ENCODE measurements at places on chromosomes 4 and X.

GRCh38 chr4:26346203-26346620 lies 25.4 kb downstream of the RBPJ start:
- no peak for DNase-seq

DNA sequence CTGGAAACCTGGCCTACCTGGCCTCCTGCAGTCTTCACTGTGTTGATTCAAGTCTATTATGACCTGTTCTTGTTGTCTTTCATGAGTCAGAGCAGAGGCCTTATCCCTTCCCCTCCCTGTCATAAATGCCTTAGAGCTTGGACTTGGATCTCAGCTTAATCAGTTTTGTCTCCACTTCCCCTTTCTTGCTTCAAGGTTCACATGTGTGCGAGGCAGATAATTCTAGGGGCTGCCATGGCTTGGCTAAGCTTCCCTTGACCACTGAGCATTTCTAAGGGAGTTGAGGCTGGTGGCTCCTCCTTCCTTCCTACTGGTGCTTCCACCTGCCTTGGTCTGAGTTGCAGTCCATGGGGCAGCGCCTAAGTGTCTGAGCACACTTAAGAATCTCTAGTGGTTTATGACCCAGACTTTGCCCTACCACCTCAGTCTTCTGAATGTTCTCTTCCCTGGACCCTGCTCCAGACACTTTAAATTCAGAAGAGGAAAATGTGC lies 1.7 kb upstream of the HEPH start:
- no peak for DNase-seq

DNA sequence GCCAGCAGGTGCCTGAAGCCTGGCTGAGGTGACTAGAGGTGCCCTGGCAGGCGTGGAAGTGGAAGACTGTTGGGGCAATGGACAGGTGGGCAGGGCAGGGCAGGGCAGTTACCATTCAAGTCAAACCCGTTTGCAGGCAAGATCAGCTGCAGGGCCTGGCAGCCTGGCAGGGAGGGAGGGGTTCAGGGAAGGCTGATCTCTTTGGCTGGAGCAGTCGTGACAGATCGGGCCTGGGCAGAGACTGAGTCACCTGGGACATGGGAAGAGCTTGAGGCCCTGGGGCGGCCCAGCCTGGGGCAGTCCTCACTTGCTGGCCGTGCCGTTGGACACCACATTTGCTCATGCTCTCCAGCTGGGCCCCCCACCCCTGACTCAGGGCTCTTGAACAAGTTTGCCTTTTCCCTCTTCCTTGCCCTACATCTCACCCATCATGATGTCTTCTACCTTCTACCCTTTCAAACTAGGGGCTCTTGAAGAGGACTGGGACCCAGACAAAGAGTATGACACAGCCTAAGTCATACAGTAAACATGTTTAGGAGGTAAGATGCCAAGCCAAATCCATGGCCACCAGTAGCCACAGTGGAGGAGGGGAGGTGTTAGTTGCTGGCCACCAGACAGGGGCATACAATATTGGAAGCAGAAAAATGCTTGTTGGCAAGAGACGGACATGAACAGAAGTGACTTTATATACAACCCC lies 2.0 kb upstream of the ZNF185 start:
- no peak for DNase-seq

GRCh38 chrX:10755439-10756334 lies 135.3 kb upstream of the MID1 start:
- no peak for DNase-seq

- DNase-seq, result no peak
Measured at GRCh38 chrX:143027275-143027674, 1.5 kb downstream of the SPANXN4 start.

DNA sequence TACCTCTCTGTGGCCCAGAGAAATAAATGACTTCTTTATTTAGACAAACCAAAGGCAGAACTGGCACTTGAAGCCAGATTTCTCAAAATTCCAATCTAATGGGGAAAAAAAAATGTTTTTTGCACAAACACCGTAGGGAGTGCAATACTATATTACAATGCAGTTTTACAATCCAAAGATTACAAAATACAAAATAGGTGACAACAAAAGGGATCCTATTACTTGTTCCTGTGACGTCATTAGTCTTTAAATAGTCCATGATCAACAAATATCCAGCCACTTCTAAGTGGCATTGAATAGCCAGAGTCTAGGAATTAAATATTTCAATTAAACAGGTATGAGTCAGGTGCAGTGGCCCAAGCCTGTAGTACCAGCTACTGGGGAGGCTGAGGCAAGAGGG lies 3.0 kb upstream of the APBB2 start:
- no peak for DNase-seq

DNA sequence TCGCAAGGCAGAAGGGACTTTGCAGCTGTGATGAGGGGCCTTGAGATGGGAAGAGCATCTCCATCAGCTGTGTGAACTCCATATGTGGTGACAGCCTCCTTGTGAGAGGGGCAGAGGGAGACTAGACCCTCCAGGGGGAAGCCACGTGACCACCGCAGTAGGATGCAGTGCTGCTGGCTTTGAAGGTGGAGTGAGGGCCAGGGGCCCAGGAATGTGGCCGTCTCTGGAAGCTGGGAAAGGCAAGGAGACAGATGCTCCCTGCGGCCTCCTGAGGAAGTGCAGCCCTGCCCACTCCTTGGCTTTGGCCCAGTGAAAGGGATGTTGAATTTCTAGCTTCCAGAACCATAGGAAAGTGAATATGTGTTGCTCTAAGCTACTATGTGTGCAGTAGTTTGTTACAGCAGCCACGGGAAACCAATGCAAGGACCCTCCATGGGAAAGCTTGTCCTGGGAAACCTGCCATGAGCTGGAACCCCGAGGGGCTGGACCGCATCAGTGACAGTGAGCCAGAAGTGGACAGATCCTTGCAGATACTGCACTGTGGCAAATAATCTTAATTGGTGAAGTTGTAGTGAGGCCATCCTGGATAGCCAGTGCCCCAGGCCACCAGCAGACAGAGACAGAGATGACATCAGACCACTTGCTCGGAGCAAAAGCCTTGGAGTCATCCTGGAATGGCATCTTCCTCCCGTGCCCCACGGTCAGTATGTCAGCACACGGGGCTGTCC lies 35.4 kb upstream of the SORCS2 start:
- no peak for DNase-seq

GRCh38 chr4:83240379-83240875 lies 44.2 kb downstream of the COQ2 start:
- DNase-seq, result no peak

Data from stimulated activated naive CD4-positive, alpha-beta T cell treated with Interleukin-2 at 50 U/mL for 16 hours (primary cell).